Stimulated activated CD4-positive, alpha-beta T cell treated with anti-CD3 and anti-CD28 coated beads, Interleukin-15, amount 100 ng/mL, for 48 hours (primary cell): ENCODE measurements at places on chromosomes 12 and 14.

DNA sequence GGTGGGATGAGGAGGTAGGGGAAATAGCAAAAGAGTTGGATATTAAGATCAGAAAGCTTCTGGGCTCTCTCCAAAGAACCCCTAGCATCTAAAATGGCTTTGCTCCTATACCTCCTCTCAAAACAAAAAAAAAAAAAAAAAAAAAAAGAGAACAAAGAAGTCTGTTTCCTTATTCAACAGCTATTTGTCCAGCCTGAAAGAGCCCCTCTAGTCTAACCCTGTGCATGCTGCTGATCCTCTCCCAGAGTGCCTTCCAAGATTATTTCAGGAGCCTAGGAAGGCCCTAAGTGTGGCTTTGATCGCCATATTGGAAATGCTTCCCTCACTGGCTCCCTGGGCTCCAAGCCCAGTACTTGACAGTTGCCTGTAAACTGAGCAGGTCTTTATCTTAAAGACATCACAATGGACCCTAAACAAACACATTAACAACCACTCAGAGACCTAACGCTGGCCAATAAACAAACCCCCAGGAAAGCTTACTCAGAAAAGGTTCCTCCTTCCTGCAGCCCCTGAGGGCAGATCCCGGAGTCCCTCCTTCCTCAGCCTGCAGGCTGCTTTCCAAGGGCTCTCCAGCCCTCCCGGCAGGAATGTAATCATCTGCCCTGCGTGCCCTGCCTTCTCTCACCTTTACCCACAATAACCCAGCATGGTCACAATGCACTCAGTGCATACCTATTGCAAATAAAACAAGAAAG, 17.4 kb upstream of the COL2A1 start:
- no peak for DNase-seq

DNA sequence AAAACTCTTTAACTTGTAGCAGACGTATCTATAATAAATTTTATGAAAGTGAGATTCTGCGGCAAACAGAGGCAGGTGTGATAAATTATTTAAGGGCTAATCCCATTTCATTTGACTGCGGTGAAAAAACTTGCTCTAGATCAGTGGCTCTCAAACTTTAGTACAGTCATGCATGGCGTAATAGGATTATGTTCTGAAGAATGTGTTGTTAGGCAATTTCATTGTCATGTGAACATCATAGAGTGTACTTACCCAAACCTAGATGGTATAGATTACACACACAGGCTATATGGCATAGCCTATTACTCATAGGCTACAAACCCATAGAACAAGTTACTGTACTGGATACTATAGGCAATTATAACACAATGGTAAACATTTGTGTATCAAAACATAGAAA, 83.7 kb downstream of the HEATR5A start:
- no peak for DNase-seq

DNA sequence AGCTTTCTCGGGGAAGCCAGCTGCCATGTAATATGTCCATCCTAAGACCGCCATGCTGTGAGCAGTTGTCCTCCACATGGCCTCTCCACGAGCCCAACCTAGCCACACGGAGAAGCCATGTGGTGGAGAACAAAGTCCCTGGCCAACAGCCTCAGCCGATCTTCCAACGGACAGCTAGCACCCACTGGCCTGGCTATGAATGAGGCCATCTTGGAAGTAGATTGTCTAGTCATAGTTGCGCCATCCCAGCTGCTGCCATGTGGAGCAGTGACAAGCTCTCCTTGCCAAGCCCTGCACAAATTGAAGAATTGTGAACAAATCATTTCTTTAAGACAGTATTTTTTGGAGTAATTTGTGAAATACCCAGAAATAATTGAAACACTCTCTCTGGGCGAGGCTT, 49.3 kb upstream of the USP44 start:
- no peak for DNase-seq

GRCh38 chr12:70854138-70854537, 66.4 kb downstream of the PTPRR start:
- no peak for DNase-seq

- DNase-seq, result no peak
Measured at GRCh38 chr12:33047666-33048065, 151.1 kb upstream of the PKP2 start.
